ENCODE measurements at places on chromosomes 7 and 10.

GRCh38 chr7:117769085-117769484 lies 104.2 kb downstream of the CTTNBP2 start:
- no peak for DNase-seq

DNA sequence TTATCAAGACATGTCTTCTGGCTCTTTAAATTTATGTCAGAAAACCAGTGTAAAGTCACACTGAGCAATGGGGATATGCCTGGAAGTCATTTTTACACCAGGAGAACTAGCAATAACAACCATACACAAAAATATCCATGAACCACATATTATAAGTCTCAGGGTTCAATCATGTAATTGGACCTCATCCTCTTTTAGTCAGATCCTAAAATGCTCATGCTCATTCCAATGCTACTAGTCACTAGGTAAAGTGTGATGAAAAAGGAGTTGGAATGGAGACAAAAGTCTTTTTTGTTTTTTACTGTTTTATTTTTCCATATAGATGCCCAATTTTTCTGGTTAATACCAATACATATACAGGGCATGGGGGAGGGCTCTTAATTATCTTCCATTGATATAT lies 306.1 kb downstream of the DGKB start:
- no peak for DNase-seq

GRCh38 chr7:20721086-20721810 lies 65.4 kb downstream of the SP8 start:
- no peak for DNase-seq

GRCh38 chr7:4631380-4632179 lies 50.5 kb upstream of the FOXK1 start:
- DNase-seq = no peak

- no peak for DNase-seq
Observed at GRCh38 chr7:54747234-54747633, 11.8 kb downstream of the SEC61G start.
